ENCODE measurements at places on chromosomes 4 and X. TPM values are rescaled to one million over a fixed set of nuclear protein-coding genes. Genes with fewer than 3 reads are reported as not detected.

Gene ZBTB33
- 21.4 TPM for polyA plus RNA-seq

Gene TCEAL1
- polyA plus RNA-seq, result 89.4 TPM

Gene STARD8
- 0.09 TPM for polyA plus RNA-seq

Gene SLITRK2
- 2.1 TPM for polyA plus RNA-seq

Gene LONRF3
- polyA plus RNA-seq, result 0.41 TPM

Measured in neural cell (in vitro differentiated cells).